ENCODE measurements at places on chromosomes 5 and 9.

- no peak for DNase-seq
These were observed 6.1 kb upstream of the CFAP157 start for GRCh38 chr9:127700594-127701255.

DNA sequence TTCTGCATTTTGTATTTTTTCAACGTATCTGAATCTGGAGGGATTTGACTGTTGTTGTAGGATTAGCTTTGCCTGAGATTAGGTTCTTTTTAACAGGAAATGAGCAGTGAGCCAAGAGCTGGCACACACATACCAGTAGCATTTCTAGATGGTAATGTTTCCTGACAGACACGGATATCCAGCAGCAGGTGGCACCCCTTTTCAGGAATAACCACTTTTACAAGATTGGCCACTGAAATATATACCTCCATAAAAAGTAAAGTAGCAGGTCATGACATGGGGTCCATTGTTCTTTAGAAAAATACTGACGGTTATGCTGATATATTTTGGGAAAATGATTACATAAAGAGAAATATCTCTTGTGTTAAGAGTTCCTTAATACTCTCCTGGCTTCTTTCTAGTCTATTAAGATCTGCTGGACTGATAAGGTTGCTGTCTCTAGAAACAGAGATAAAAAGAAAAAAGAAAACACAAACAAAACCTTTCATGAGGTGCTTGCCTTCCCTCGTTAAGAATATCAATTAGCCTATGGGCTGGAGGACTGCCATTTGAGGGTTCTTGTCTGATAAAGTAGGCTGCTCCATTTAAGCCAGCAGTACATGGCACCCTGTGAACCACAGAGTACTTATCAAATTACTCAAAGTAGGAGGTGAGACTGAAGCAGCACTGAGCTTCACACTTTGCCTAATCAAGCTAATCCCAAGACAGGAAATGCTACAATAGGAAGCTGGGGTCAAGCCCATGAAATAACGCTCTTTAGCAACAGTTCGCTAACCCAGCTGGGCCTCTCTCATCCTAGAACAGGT lies 101.6 kb upstream of the PCA3 start:
- no peak for DNase-seq

DNA sequence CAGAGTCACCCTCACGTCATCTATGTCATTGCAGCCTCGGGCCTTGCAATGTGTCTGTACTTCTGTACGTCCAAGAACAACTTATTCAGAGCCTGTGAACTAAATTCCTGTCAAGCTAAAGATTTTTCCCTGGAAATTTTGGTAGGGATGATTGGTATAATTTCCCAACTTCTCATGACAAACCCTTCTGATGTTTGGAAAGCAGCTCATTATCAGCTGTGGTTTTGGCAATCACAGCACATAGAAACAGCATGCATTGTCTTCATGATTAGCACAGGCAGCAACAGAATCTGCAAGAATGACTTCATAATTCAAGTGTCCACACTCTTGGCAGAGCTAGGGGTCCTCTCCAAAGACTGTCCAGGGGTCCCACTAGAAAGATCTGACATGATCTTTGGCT lies 49.5 kb downstream of the APBA1 start:
- DNase-seq = no peak

- DNase-seq = no peak
These were observed 159.9 kb downstream of the OLFM1 start for GRCh38 chr9:135247227-135247930.

DNA sequence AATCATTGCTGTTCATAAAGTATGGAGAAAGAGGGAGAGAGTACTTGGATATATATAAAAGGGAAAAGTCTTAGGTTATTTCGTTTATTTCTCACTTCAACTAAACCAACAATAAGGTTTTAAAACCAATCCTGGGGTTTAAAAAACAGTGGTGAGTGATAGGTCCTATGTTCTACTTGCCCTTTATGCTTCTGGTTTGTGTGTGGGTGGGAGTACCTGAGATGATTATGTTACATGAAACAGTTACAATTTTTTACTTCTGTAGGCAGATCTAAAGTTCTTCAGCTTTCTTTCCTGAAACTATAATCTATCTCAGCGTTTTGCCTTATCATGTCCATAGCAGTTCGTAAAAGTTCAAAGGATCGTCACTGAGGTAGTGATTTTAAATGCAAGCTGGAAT lies 49.2 kb downstream of the STX17 start:
- DNase-seq = no peak

- DNase-seq = no peak
These were observed 9.4 kb upstream of the LMX1B start for GRCh38 chr9:126604059-126605055.

DNA sequence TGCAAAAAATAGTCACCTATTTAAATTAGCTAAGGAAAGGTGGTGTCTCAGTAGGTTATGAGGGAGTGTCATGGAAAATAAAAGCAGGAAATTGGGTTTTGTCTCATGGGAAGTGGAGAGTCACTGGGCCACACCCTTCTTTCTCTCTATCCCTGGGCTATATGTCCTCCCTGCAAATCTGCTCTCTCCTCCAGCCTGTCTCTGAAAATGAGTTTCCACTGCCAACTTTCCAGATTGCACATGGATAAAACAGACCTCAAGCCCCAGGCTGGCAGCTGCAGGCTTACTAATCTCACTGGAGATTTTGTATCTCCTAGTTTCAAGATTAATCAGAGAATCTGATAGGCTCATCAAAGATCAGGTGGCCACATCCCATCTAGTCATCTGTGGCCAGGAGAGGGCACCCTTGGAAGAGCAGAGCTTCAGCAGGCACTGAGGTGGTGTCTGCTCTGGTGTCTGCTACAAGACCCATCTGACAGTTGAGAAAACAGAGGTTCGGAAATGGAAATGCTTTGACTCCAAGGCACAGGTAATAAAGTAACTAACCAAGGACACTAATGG lies 178.9 kb downstream of the MSX2 start:
- DNase-seq = no peak

- DNase-seq = no peak
These were observed 78.5 kb downstream of the MYO10 start for GRCh38 chr5:16857635-16858034.

DNA sequence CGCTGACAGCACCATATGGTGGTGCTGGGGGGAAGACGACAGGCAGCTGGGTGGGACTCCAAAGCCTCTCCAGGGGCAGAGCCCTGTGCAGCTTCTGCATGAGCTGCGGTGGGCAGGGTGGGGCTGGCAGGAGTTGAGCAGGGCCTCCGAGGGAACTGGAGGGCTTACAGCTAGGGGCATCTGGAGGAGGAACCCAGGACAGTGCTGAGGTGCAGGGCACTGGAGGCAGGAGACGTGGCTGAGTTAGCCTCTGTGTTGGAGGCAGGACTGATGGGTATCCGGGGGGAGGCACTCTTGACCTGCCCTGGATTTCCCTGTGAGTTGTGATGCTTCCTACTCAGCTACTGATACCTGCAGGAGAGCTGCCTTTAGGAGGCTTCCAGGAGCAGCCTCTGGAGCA lies 45.0 kb downstream of the TENT4A start:
- DNase-seq = no peak

GRCh38 chr5:159274676-159275075 lies 11.6 kb downstream of the UBLCP1 start:
- DNase-seq = no peak

DNA sequence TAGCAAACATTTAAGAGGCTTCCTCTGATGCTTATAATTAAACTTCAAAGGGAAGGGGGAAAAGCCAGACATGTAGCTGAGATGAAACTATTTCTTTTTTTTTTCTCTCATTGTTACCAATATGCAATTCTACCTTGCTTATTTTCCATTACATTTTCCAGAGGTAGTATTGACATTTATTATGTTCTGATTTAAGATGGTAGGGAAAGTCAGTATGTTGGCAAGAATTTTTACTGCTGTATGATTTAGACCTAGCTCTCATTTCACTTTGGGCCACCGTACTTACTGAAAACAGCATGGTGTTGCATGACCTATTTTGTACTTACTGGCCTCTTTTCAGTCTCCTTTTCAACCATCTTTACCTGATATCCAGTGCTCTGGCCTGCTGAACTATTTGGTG lies 9.6 kb upstream of the SPINK6 start:
- DNase-seq = no peak

DNA sequence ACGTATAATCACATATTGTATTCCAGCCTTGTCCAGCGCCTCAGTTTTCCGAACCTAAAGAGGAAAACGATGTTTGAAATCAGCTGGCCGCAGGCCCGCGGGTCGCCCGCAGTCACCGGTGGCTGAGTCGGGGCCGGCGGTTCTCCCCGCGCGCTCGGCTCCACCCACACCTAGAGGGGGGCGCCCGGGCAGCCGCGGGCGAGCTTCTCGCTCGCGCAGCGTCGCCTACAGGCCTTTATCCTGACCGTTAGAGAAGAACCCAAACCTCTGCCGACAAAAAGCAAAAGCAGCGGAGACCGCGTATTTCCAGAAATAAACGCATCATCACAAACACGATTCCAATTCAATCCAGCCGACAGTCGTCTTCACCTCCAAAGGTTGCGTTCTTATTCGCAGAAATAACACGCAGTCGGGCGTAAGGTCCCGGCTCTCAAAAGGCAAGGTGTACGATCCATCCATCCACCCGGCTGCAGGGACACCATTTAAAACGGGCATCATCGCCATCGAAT lies 725 bp upstream of the NIPBL start:
- peak; percentile 41 for DNase-seq

- DNase-seq = no peak
These were observed 18.5 kb upstream of the ANXA1 start for GRCh38 chr9:73133022-73133651.

- no peak for DNase-seq
These were observed 70.7 kb upstream of the PPP1R2B start for GRCh38 chr5:156779436-156779835.

DNA sequence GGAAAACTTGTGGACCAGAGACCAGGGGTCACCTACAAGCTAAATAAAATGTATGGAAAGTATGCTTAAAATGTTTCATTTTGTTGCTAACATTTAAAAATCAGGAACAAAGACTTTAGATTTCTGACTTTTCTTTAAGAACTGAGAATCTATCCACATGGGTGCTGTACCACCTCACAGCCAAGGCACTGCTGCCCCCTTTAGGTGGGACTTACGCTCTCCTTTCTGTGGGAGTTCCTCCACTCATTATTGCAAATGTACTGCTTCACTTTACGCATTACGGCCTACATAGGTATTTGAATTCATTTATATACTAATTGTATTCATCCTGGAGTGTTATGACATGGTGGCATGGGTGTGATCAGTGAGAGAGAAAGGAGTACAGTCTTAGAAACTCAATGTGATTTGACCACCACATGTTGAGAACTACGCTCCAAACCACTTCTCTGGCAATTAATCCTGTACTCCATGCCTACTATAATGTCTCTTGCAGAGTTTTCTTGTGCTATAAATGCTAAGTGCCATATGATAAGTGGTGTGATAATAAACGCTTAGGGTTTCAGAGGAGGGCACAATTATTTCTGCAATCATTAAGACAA lies 24.7 kb upstream of the CETN3 start:
- peak; percentile 14 for DNase-seq

DNA sequence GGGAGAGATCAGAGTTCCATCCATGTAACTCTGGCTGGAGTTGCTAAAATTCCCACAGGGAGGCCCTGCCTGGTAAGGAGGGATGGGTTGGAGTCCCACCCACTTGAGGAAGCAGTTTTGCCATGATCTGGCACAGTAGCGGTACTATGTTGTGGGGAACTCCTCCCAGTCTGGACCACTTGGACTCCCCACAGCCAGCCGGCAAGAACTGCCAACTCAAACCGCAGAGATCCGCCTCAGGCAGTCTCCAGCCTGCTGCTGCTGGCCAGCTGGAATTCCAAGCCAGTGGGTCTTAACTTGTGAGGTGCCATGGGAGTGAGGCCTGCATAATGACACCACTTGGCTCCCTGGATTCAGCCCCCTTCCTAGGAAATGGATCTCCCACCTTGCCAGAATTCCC lies 151.9 kb downstream of the NDUFS4 start:
- no peak for DNase-seq

- DNase-seq = no peak
These were observed 59.7 kb upstream of the TRPC7 start for GRCh38 chr5:136424835-136425584.

DNA sequence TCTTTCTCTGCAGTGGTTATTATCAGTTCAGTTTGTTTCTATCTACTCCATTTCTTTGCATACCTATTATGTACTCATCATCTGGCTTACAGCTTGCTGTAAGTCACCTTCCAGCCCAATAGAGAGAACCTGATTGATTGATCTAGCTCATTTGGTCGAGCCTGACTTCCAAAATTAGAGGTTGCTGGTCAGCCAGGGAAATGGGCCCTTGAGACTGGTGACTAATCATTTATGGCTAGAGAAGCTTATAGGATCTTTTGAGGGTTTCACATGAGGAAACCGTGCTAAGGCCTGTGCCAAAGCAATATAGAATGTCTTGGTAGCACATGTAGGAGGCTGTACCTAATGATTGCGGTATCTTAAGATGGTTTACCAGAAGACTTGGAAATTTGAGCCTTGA lies 5.8 kb downstream of the SREK1 start:
- no peak for DNase-seq

GRCh38 chr9:93301911-93302541 lies 118.1 kb downstream of the WNK2 start:
- no peak for DNase-seq

GRCh38 chr9:113481176-113481787 lies 17.8 kb downstream of the RGS3 start:
- DNase-seq = no peak

DNA sequence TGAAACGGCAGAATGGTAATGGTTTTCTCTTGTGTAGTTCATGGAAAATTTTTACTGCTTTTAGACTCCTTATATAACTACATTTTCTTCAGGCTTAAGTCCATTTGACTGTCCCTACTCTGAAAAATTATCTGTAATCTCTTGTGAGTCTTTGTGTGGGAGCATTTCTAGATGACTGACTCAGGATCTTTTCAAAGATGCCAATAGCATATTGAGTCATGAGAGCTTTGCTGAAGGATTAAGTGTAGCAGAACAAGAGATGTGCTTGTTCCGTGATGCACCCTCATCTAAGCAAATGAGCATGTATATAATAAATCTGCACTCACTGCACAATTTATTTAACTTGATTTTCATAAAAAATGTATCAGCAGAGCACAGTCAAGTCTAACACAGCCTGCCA lies 298.7 kb upstream of the CDH6 start:
- DNase-seq = no peak

- DNase-seq = no peak
These were observed 692.3 kb downstream of the PTPRD start for GRCh38 chr9:9920425-9921060.

- no peak for DNase-seq
These were observed 85.8 kb downstream of the SEC61B start for GRCh38 chr9:99307851-99308250.

- no peak for DNase-seq
These were observed 34.9 kb upstream of the STOM start for GRCh38 chr9:121404906-121405305.

DNA sequence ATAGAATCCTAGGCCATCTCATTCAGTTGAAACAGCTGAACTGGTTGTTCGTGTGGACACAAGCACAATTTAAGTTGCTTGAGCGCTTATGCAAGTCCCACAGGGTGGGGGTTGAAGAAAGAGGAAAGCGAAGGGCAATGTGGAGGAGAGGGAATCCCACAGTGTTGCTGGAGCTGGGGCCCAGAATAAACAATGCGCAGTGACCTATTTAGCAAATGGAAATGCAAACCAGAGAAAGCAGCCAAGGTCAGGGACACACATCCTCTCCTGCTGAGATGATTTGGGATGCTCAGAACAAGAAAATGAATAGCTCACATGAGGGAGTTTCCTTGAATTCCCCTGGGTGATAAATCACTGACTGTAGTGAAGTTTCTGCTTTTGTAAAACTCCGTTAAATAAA lies 838.3 kb downstream of the TLE4 start:
- no peak for DNase-seq
